Adipocyte (in vitro differentiated cells): ENCODE measurements at places on chromosomes 2 and 18.

DNA sequence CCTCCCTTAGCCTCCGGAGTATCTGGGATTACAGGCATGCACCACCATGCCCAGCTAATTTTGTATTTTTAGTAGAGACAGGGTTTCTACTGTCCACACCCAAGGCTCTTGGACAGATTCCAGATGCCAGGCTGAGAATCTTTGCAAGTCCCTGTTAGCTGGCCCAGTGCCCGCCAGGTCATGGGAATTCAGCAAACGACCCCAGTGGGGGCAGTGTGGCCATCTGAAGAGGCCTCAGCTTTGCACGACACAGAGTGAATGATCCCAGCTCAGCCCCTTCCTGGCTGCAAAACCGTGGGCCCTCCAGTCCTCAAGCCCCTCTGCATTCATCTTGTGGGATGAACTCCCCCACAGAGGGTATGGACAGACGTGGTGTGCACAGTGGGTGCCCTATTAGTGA, 179.5 kb upstream of the ID2 start:
- DNase-seq, result no peak

DNA sequence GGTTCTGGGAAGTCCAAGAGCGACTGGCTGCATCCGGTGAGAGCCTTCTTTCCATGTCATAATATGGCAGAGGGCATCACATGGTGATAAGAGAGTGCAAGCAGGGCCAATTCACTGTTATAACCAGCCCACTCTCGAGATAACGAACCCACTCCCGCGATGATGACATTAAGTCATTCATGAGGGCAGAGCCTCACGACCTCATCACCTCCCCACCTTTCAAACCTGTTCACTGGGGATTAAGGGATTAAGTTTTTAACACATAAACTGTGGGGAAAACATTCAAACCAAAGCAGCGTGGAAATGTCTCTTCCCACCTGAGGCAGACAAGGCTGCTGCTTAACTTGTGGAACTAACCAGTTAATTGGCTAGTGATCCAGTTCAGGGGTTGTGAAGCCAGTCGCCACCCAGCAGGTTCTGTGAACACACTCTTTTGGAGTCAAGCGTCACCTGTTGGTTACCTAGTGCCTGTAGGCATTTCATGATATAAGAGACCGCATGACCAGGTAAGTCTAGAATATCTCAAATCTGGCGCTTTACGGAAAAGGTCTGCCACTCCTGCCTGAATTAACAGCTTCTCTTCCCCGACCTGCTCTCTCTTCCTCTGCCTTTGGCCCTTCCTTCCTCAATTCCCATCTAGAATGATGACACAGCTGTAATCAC, 54.3 kb downstream of the EDAR start:
- no peak for DNase-seq

- DNase-seq, result no peak
These were observed 1.2 kb downstream of the NEU2 start for GRCh38 chr2:233033672-233034071.

GRCh38 chr2:110768591-110768990, 36.2 kb downstream of the ACOXL start:
- DNase-seq, result no peak

GRCh38 chr2:149561309-149561926, 26.2 kb downstream of the MMADHC start:
- peak; percentile 80 for DNase-seq

- peak; percentile 37 for DNase-seq
These were observed 105.0 kb downstream of the COL6A3 start for GRCh38 chr2:237309011-237309410.

DNA sequence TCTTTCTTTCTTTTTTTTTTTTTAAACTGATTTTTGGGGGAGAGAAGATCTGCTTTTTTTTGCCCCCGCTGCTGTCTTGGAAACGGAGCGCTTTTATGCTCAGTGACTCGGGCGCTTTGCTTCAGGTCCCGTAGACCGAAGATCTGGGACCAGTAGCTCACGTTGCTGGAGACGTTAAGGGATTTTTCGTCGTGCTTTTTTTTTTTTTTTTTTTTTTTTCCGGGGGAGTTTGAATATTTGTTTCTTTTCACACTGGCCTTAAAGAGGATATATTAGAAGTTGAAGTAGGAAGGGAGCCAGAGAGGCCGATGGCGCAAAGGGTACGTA, 587 bp downstream of the MEIS1 start:
- peak; percentile 62 for DNase-seq

DNA sequence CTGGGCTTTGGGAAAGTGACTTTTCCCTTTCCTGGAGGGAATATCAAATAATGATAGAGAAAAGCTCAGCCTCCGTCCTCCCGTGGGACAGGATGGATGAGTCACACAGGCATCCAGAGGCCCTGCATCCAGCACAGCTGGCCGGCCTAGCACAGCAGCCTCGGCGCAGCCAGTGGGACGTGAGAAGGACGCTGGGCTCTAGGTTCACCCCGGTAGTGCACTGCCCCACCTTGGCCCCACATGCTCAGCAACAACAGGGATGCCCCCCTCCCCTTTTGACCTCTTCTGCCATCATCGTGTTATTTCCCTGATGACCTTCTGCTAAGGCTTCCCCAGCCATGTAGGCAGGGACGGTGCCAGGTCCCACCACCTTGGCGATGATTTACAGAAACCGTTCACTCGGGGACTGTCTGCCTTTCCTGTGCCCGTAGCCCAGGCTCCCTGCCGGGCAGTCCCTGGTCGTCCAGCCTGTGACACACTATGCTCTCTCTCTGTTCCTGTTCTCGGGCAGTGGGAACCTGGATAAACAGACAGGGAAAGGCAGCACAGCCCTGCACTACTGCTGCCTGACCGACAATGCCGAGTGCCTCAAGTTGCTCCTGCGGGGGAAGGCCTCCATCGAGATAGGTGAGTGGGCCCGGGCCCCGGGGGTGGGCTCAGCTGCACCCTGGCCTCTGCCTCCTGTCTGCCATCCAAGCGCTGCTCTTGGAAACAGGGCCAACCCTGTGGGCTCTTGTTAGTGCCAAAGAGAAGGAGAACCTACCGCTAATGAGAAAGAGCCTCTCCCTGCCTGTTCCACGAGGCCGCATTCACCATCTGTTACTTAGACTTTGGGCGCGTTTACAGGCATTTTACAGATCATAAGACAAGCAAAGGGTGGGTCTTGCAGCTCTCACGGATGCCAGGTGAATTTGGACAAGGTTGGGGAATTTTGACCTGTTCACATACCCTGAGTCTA, 44.6 kb downstream of the ITGB1BP1 start:
- DNase-seq, result peak; percentile 92

DNA sequence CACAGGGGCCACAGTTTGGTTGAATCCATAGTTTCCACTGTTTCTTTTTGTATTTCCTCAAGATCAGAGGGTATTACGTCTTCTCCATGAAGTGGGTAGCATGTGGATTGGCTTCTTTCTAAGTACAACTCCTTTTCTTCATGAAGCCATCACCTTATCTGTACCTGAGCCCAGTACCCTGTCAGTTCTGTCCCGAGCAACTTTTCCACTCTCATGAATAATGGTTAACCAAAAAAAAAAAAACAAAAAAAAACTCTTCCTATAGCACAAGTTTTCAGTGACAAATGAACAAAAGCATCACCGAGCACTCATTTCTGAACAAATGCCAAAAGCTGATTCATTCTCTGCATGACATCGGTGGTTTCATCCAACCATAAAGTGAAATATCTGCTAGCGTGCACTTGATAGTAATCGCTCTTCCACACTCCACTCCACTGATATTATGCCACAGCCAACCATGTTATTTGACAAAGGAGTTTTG, 53.0 kb upstream of the CCDC150 start:
- DNase-seq, result peak; percentile 91

- no peak for DNase-seq
These were observed 49.2 kb downstream of the RASGRP3 start for GRCh38 chr2:33525666-33526065.

DNA sequence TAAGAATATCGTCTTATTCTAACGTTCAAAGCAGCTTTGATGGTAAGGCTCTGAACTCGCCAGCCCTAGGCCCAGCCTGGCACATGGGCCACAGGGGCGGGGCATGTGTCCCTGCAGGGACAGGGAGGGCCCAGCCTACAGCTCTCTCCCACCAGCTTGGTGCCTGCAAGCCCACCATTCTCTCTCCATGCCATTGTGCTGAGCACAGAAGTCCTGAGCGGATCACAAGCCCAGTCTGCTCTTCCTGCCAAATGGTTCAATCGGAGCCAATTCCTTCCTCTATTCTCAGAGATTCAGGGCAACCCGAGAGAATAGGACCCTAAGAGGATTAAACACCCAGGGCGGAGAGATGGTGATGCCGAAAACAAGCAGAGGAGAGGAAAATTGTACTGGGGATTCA, 50.3 kb upstream of the APCDD1 start:
- no peak for DNase-seq

GRCh38 chr2:39464864-39465263, 27.8 kb upstream of the MAP4K3 start:
- DNase-seq, result no peak
